ENCODE measurements at places on chromosomes 12 and 14. TPM values are rescaled to one million over a fixed set of nuclear protein-coding genes. Genes with fewer than 3 reads are reported as not detected.

Gene KRT6A
- not detected for total RNA-seq

GRCh38 chr14:70708717-70709570 is 67.2 kb downstream of the TTC9 start:
- DNase-seq = no peak

DNA sequence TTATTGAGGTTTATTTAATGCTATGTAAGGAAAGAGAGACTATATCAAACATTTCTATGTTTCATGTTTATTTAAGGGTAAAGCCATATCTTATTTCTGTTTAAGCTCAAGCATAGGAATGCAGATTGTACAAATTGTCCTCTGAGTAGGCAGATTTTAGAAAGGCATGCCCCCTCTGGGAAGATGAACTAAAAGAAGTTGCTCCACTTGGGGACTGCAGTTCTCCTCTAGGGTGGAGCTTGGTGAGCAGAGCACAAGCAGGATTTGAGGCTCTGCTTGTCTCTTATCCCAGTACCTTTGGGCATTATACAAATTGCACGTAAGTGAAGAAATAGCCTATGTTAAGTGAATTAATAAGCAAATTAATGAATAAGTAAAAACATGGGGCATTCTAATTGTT is 96.2 kb upstream of the PDE3A start:
- no peak for DNase-seq

DNA sequence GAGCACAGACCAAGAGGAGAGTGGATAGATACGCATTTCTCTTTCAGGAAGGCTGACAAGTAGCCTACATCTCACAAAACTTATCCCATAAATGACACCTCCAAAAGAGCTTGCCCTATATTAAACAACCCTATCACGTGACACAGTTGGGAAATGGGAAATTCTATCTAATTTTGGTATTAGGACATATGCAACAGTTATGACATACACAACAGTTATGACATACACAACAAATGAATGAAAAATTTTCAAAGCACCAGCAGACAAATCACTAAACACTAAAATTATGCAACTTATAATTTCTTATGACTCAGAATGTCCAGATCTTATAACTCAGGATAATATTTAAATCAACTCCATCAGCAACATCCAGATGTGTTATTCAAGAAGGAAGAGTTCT is 54.1 kb downstream of the DUSP16 start:
- no peak for DNase-seq

GRCh38 chr12:46908236-46908935 is 82.6 kb upstream of the SLC38A4 start:
- no peak for DNase-seq

- DNase-seq = no peak
Measured at GRCh38 chr12:119201789-119202543, 23.2 kb downstream of the HSPB8 start.

GRCh38 chr12:46959502-46959901 is 119.9 kb upstream of the PCED1B start:
- no peak for DNase-seq

- peak; percentile 82 for DNase-seq
Measured at GRCh38 chr12:53051058-53051880, 1.4 kb downstream of the TNS2 start.
